Neural progenitor cell (in vitro differentiated cells): ENCODE measurements at places on chromosomes 7 and 10.
A peak's percentile ranks its signal among the peaks of the same experiment; 100 is the strongest.

- DNase-seq: peak; percentile 73
These were observed 45.6 kb upstream of the SUN1 start for GRCh38 chr7:786472-787255.

DNA sequence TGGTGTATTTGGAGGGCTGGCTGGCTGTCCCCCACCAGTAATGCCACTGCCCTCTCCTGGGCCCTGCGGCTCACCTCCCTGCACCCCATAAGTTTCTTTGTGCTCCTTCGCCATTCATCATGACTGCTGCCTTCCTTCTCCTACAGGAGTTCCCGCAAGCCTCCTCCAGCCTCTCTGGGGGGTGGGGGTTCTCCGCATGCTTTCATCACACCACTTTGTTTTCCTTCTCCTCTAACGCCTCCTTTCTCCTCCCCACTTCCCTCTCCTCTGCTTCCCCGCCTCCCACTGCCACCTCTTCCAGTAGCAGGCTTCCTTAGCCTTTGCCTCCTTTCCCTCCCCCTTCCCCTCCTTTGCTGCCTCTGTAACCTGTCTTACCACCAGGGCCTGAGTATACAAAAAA lies 58.1 kb downstream of the PAX2 start:
- peak; percentile 21 for DNase-seq

GRCh38 chr10:7412237-7412927 lies 1.5 kb upstream of the SFMBT2 start:
- peak; percentile 84 for DNase-seq

DNA sequence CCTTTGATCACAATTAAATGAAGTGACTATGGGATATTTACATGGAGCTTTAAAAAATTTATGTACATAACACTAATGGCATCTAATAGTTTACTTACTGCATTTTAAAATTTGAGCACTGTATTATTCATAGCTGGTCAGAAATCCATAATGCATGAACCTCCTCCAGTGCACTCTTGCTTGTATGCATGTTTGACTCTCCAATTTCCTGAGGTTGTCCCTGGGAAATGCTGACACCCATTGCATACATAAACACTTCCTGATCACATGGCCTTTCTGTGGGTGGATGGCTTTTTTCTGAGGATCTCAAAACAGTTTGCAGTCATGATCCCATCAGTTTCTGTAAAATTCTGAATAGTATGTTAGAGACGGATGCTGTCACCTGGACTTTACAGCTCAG lies 577.8 kb downstream of the REEP3 start:
- DNase-seq: no peak

- no peak for DNase-seq
These were observed 55.9 kb downstream of the GRID1 start for GRCh38 chr10:86310702-86311101.

GRCh38 chr7:91185771-91186170 lies 78.5 kb upstream of the FZD1 start:
- no peak for DNase-seq

GRCh38 chr10:76922666-76923065 lies 714.9 kb downstream of the KCNMA1 start:
- no peak for DNase-seq

DNA sequence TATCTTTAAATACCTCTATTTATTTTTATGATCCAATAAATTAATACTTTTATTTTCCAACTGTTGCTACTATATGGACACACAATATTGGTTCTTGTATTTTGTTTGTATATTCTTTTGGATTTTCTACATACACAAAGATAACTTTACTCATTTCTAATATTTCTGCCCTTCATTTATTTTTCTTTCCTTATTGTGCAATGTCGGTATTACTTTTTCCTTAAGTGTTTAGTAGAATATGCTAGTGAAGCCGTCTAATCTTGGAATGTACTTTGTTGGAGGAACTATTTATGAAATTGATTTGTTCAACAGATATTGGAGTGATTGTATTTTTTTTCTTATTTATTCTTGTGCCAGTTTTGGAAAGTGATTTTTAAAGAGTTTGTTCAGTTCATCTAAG lies 94.0 kb downstream of the ORC5 start:
- no peak for DNase-seq

DNA sequence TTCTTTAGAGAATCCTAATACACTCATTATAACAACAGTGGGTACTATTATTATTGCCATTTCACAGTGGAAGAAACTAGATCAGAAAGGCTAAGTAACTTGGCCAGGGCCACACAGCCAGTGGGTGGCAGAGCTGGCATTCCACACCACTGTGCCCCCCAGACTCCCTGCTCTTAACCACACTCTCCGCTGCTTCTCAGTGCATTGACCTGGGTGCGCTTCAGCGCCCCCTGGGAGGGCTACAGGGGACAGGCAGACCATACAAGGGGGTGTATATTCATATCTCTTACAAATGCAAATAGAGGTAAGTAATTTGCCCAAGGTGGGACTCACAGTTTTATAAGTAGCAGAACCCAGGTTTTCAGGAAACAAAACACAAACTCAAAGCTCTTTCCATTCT lies 77.0 kb upstream of the NMT2 start:
- DNase-seq: peak; percentile 59

GRCh38 chr7:128948312-128948973 lies 10.7 kb downstream of the IRF5 start:
- DNase-seq: no peak

DNA sequence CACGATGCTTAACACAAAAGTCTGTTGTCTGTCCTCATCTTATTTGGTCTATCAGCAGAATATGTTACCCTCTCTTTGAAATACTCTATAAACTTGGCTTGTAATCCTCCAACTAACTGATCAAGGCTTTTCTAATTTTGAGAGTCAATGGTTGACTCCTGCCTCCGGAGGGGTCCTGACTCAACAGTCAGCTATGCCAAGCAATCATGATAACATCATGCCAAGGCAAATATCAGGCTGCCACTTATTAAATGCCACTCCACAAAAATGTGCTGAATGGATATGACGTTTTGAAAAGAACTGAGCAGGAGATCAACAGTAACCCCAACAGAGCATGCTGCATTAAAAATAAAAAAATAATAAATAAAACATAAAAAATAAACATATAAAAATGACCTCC lies 116.1 kb downstream of the PARD3 start:
- DNase-seq: no peak

DNA sequence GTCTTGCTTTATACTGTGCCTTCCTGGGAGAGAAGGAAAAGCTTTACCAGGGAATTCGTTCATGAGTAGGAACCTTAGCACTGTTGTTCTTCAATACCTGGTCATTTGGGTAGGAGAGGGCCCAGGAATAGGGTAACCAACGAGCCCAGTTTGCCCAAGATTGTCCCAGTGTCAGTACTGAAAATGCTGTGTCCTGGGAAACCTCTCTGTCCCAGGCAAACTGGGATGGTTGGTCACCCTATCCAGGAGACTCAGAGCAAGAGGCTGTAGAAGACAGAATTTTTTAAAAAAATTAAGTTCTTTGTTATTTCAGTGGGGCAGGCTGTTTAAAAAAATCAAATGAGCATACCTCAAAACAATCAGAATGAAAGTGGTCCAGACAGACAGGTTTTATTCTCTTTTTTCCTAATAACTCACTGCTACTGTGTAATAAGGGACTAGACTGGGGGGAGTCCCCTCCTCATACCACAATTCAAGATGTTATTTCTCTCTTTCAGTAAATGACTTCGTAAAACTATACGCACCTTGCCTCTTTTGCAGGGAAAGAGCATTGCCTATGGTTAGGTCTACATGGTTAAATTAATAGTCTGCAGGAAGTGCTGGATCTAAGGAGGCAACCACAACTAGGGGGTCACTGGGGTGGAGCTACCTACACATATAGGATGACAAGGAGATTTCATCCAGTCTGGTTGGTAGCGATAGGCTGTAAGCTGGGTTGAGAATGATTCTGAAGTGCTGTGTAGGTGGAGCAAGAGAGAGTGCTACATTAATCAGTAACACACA lies 41.1 kb upstream of the FAM133B start:
- no peak for DNase-seq

DNA sequence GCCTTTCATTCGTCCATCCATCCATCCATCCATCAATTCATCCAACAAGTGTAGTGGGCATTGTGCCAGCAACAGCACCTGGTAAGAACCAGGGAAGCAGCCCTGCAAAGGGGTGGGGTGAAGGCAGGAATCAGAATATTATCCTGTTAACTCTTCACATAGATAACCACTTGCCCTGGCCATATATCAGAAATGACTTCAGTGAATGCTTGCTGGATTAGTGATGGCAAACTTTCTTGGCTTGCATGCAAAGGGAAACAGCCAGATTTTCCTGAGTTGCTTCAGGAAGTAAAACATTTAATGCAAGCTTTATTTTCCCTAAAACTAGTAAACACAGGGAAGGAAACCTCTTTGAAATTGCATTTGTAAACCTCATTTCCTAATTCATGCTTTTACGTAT lies 743 bp downstream of the OR2A5 start:
- no peak for DNase-seq

DNA sequence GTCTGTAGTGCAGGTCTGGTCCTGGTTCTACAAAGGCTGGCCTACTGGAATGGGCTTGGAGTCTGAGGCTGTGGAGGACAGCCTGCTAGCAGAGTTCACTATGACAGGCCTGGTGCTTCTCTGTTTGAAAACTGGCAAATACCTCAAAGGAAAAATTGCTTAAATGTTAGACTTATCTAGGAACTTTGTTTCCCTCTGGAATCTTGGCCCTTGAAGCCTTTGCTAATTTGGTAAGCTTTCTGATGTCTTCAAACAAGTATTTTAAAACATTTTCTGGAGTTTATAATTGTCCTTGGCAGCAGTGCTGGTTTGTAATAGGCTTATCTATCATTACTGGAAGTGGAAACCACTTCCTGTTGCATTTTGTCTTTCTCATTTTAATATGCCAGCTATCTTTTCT lies 139.7 kb downstream of the TMEM26 start:
- DNase-seq: no peak

DNA sequence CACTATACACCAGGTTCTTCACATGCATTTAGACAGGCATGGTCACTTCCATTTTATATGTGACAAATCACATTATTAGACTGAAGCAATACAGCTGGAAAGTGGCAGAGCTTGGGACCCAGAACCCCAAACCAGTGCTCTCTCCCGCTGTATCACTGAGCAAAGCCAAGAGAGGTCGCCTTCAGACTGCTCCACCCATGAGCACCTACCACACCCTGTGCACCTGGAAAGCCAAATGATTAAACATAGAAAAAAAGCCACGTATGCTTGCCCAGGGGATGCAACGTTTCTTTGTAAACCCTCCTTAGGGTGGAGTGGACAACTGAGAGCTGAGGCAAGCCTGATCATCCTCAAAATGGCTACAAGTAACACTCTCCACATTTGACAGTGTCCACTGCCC lies 72.5 kb downstream of the CCDC6 start:
- DNase-seq: no peak

DNA sequence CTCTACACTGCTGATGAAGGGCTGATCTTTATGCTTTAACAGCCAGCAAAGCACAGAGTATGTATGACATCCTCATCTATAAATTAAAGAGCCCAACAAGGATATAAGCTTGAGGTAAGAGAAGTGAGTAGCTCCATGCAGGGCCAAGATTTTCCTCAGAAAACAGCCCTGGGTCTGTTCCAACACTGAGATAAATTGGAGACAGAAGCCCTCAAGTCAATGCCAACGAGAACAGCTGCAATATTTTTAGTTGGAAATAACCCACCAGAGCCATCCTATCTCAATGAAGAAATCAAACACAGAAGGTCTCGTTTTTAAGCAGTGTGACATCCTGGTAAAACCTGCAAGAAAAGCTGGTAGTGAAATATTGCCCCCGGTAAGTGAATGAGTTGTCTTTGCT lies 297.0 kb upstream of the AUTS2 start:
- DNase-seq: no peak

DNA sequence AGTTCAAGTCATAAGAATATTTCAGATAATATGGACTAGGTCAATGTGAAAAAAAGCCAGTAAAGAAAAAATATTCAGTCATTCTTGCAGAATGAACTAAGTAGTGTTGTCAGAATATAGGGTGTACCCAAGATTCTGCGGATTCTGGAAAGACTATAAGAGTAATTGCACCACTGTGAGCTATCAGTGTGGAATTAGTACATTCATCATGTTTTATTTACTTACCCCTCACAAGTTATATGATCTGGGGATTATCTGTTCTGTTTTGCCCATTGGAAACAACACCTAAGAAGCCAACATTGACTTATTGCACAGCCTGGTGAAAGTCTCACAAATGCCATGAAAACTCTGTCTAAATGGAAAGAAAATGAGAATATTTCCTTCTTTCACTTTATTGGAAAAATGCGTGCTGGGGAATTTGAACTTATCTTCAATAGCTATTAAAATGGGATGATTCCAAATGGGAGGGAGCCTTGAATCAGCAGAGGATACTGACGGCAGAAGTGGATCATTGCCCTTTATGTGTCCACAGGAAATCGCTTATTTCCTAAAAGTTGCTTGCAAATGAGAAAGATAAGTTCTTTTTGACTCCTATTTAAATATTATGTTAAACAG lies 563.3 kb upstream of the POM121L12 start:
- DNase-seq: no peak

DNA sequence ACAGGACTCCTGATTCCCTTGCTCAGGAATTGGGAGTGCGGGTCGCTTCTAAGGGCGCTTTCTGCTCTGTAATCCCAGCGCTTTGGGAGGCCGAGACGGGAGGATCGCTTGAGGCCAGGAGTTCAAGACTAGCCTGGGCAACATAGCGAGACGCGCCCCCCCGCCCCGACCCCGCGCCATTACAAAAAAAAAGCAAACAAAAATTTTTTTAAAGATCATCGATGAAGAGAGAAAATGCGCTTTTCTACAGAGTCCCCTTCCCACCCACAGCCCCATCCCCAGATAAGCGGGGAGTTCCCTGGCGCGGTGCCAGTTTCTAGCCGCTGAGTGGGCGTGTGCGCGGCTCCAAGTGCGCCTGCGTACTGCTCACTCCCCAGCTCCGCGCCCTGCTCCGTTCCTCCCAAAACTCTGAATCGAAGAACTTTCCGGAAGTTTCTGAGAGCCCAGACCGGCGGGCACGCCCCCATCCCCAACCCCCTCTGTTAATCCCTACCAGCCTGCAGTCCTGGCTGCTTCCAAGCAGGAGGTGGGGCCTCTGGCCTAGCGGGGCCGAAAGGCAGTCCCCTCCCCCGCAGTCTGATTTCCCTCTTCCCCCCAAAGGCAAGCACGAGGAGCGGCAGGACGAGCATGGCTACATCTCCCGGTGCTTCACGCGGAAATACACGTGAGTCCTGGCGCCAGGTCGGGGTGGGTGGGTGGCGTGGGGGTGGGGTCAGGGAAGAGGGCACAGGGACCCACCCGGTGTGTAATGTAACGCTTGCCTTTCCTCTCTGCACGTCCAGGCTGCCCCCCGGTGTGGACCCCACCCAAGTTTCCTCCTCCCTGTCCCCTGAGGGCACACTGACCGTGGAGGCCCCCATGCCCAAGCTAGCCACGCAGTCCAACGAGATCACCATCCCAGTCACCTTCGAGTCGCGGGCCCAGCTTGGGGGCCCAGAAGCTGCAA lies 1.0 kb downstream of the HSPB1 start:
- DNase-seq: peak; percentile 95

- DNase-seq: no peak
These were observed 15.1 kb upstream of the NUDCD3 start for GRCh38 chr7:44505595-44505994.

- no peak for DNase-seq
These were observed 3.3 kb downstream of the SUN3 start for GRCh38 chr7:48025624-48026023.

GRCh38 chr10:69142983-69143382 lies 19.0 kb downstream of the VPS26A start:
- DNase-seq: no peak

- DNase-seq: no peak
These were observed 44.5 kb downstream of the ZNF138 start for GRCh38 chr7:64838691-64839090.

GRCh38 chr7:41448104-41448503 lies 254.8 kb downstream of the INHBA start:
- DNase-seq: no peak

GRCh38 chr10:128364631-128365030 lies 238.4 kb upstream of the MKI67 start:
- no peak for DNase-seq
